ENCODE measurements at places on chromosomes 4 and X.

DNA sequence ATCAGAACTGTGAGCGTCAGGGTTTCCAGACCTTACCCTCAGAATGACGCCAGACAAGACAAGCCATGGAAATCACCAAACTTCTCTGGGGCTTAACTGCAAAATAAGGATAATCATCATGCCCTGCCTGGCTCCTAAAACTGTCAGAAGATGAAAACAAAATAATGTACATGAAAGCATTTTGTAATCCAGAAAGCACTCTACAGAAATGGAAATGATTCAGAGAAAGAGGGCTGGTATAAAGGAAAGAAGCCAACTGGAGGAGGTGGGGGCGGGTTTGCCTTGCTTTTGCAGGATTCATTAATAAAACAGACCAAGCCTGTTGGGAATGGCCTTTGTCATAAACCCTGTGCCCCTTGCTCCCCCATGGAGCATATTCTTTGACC, 47.3 kb downstream of the SEPSECS start:
- no peak for ATAC-seq

GRCh38 chr4:145483514-145483913, 1.9 kb downstream of the SMAD1 start:
- no peak for ATAC-seq

GRCh38 chrX:56069299-56069931, 162.7 kb upstream of the KLF8 start:
- ATAC-seq = no peak

GRCh38 chr4:4810092-4810774, 49.2 kb upstream of the MSX1 start:
- ATAC-seq = no peak

DNA sequence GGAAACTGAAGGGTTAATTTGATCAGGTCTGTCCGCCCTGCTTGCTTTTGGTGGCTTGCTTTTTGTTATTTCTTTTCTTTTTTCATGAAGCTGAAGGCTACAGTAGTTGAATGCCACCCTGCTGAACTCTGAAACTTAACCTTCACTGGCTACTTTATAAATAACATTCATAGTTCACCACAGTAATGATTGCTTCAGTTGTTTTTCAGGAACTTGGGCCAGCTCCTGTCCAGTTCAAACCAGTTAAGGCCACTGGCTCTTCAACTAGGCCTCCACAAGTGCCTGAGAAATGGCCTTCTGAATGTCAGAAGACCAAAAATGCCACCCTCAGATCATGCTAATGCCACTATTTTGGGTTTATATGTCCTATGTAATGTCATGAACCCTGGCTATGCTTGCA, 7.7 kb upstream of the ASB9 start:
- no peak for ATAC-seq

- ATAC-seq = no peak
Observed at GRCh38 chrX:17595456-17596035, 141.7 kb upstream of the SCML1 start.

DNA sequence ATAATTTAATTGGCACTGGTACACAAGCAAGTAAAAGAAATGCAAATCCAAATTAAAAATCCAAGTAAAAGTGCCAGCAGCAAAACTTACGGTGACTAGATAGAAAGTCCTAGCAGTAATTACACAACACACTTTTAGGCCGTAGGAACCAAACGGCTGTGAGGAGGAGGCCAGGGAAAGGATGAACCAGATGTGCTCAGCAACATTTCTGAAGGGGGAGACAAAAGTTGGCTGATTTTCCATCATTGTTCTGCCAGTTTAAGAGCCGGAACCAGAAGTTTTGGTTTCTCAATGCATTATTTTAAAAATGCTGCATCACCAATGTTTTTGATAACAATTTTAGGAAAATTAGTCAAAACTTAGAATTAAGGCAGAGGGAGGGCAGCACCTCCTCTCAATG, 68.7 kb upstream of the ENPP6 start:
- ATAC-seq = no peak

DNA sequence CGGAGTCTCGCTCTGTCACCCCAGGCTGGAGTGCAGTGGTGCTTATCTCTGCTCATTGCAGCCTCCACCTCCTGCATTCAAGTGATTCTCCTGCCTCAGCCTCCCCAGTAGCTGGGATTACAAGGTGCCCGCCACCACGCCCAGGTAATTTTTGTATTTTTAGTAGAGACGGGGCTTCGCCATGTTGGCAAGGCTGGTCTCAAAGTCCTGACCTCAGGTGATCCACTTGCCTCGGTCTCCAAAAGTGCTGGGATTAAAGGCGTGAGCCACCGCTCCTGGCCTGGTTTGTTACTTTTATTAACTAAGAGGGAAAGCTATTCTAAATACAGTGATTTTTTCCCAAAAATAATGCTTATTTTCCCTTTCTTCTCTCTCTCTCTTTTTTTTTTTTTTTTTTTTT, 866 bp upstream of the CENPE start:
- ATAC-seq = no peak

- no peak for ATAC-seq
Observed at GRCh38 chr4:38092701-38093100, 132.5 kb downstream of the PTTG2 start.

Data from stimulated activated memory B cell treated with anti-CD40 and anti-IgM and Interleukin-4, amounts not matched to agents 10 μg/mL and 1 μg/mL and 100 μg/mL, for 72 hours (primary cell).